ENCODE measurements at places on chromosomes 12 and 14. TPM values are rescaled to one million over a fixed set of nuclear protein-coding genes. Genes with fewer than 3 reads are reported as not detected.

DNA sequence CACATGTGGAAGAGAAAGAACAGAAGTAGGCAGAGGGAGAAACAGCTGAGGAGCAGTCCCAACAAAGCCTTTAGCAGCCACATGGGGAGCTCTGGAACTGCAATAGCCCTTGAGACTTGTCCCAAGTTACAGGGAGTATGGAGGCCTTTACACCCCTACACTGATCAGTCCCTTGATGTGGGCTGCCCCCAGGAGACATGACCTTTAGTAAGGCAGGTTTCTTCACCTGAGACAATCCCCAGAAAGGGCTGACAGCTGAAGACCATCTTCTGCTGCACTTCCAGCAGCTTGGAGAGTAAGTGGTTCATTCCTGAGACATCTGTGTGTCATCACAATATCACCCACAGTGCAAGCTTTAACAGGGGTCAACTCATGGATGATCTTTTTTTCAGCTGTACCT, 8.6 kb upstream of the SNAPC1 start:
- DNase-seq, result no peak

DNA sequence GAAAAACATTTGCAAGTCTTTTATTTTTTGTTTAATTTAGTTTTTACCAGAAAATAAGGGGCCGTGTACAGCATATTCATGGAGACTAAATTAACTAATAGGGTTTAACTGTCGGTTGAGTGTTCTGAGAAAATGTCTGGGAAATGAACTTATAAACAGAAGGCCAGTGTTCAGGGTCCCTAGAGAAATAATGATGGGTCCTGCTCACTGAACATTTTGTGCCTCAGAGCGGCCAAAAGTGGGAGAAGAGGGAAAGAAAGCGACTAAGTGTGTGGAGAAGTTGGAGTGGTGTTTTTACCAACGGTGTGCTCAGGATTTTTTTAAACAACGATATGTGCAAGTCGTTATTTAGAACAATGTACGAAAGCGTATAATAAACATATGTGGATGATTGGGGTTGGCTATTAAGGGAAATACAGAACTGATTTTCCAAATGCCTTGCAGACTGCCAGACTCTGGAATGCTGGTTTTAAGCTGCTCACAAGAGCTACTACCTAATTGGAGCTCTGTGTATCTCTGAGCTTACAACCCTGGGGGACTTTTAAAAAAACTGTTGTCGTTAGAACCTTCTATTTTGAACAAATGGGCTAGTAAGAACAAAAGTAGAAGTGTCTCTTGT, 166.7 kb downstream of the SLC38A4 start:
- peak; percentile 36 for DNase-seq

- DNase-seq, result no peak
These were observed 135.7 kb upstream of the RTL1 start for GRCh38 chr14:101039031-101039754.

DNA sequence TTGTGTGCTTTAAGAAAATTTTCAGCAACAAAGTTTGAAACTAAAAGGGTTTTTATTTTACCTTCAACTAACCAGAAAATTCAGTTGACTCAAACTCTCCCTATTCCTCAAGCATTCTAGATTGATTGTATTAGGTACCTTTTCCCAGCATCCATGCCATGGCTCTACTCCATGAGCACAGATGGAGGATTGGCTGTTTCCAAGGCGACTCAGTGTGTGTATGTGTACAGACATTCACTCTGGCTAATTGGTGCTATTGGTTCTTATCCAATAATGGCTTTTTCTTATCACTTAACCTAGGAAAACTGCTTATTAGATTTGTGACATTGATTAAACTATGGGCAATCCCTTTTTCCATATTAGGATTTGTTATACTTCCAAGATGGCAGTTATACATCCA, 202.6 kb downstream of the ANO6 start:
- no peak for DNase-seq

GRCh38 chr12:31481415-31481814, 109.5 kb downstream of the DENND5B start:
- no peak for DNase-seq

DNA sequence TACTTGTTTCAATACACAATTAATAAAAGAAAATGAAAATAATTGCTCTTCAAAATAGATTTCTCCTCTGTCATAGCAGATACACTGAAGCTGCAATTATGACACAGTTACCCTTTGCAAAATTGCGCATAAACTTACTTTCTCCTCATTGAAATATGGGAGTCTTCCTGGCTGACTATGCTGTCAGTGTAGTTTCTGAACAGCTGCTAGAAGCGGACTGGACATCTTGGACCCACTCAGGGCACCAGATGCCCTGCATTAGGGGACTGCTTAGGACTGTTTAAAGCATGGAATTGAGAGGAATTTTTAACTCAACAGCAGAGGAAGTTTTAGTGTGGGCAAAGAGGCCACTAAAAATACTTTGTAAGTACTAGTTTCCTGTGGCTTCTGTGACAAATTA, 454.9 kb downstream of the ATP23 start:
- no peak for DNase-seq

- DNase-seq, result no peak
These were observed 30.3 kb downstream of the HMGA2 start for GRCh38 chr12:65854629-65855028.

- DNase-seq, result no peak
These were observed 49.8 kb downstream of the PAPLN start for GRCh38 chr14:73287071-73287470.

DNA sequence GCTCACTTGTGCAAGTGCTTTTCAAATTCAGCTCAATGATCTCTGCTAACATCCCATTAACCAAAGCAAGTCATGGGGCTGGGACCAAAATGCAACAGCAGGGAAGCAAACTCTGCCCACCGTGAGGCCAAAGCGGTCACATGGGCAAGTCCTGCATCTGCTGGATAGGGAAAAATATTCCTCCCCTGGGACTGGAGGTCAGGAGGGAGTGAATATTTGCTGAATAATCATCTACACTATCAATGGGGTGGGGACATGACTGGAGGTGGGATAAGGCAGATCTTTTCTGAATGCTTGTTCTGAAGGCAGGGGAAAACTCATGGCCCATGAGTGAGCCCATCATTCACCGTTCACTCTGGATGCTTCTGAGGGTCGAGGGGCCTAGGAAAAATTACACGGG, 45.1 kb upstream of the VRK1 start:
- DNase-seq, result no peak

DNA sequence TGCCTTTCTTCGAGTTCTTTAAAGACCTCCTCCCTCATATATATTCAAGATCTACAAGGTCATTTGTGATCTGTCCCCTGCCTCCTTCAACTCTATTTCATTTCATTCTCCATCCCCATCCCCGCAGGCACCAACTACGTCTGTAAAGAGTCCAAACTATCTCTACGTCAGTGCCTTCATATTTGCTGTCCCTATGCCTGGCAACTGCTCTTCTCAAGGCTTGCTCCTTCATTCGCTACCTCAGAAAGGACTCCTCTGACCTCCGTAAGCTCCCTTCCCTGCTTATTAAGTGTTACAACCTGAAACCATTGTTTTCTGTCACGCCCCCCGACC, 650 bp downstream of the LLPH start:
- peak; percentile 13 for DNase-seq

GRCh38 chr12:92400006-92400405, 254.4 kb upstream of the BTG1 start:
- DNase-seq, result no peak

DNA sequence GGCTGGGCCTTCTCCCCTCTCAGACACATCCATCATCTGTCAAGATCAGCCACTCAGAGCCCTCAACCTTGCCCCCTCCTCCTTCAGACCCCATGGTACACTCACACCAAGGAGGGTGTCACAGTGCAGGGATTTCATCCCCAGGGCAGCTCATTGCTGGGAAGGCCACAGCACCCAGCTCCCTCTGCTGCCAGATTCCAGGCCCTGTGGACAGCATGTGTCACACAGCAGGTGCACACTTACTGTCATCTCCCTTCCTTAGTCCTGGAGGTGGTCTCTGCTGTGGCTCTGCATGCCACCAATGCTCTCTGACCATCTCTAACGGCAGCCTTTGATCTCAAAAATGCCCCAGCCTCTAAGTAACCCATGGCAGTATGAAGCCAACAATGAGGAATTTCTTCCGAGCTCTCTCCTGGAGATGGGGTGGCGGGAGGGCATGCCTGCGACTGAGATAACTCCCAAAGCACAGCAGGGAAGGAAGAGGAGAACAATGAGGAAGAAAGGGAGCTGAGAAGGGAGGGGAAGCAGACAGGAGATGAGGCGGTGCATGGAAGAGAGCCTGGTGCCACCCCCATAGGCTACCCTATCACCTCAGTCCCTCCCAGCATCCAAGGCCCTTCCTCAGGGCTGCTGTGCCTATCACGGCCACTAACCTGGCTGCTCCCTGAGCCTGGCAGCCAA, 101.0 kb downstream of the SINHCAF start:
- DNase-seq, result no peak

DNA sequence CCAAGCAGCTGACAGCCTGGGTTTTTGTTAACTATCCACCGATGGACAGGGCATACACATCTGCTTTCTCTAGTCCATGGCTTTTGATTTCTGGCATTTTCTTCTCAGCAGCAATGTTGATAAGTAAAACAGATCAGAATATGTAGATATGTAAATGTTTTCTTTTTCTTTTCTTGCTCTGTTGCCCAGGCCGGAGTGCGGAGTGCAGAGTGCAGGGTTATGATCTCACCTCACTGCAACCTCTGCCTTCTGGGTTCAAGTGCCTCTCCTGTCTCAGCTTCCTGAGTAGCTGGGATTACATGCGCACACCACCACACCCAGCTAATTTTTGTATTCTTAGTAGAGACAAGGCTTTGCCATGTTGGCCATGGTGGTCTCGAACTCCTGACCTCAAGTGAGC, 27.9 kb downstream of the CLEC9A start:
- DNase-seq, result no peak

DNA sequence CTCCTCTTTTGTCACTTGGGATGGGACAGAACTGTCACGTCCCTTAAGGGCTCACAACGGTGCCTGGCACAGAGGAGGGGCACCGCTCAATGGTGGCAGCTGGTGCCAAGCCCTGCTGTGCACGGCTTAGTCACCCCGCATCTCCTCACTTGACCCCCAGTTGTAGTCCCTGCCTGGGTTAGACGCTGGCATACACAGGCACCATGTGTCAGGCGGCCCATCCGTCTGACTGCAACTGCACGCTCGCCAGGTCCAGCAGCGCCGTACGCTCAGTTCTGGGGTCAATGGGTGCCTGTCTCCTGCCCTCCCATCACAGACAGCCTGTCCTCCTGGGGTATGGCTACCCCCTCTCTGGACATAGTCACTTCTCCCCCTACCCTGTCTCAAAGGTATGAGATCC, 1.6 kb upstream of the PACS2 start:
- DNase-seq, result no peak

DNA sequence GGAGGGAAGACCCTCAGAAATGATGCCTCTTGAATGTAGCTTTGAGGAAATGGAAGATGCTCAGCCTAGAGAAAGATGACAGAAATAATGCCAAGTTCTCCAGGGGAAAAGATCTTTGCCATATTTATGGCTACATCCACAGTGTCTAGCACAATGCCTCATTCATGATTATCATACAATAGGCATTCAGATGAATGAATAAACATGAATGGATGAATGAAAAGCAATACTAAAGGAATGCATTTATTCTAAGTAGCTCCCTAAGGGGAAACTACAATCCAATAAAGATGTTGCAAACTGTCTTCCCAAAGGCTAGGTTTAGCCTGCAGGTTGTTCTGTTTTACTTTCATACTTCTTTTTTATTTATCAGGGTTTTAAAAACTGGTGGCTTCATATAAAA, 12.0 kb downstream of the TMTC1 start:
- DNase-seq, result no peak

- DNase-seq, result no peak
These were observed 16.3 kb downstream of the NDUFA9 start for GRCh38 chr12:4665236-4665635.

GRCh38 chr12:59500915-59501314, 94.9 kb upstream of the SLC16A7 start:
- no peak for DNase-seq

DNA sequence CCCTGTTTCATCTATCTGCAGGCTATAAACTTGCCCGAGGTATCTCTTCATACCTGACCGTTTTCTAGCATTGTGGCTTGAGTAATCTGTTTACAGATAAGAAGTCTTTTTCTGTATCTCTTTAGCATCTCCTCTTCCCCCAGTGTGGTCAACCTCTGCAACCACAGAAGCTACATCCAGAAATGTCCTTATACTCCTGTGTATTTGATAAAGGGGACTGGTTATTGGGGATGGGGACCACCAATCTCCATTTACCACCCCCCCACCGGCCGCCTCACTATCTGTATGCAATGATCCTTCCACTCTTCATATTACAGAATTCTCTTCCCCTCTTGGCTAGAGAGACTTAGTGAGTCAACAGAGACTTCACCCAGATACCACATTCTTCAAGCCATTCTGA, 3.4 kb upstream of the RPAP3 start:
- DNase-seq, result no peak

DNA sequence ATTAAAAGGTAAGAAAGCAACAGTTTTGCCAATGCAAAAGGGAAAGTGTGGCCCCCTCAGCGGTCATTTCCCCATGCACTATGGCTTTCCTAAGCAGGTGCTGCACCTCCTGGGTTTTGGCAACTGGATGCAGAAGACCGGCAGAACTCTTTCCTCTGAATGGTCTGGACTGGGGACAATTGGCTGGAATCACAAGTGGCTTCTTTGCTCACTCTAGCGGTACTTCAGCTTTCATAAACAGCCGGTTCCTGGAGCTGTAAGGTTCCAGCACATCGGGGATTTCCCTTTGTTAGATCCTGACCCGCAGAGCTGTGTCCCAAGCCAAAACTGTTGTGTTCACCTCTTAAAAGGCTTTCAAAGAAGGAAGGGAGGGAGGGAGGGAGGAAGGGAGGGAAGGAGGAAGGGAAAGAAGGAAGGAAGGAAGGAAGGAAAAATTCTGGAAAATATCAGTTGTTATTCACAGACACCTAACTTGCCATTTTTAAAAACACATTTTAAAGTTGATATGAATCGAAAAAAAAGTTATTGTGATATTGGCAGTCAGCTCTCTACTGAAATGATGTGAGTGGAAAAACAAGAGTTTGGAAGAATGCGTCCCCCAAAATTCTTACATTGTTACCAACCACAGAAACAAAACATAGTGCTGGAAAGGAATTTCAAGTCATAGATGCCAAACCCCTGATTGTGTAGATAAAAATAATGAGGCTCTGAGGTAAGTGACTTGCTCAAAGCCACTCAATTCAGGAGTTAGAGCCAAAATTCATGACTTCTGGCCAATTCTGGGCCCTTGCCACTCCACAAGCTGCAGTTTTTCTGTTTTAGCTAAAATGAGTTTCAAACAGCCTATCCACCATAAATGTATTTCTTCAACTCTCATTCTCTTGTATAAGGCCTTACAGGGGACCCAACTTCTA, 220.6 kb upstream of the HMGA2 start:
- peak; percentile 51 for DNase-seq

- no peak for DNase-seq
These were observed 280.0 kb downstream of the SLC6A15 start for GRCh38 chr12:84632556-84632955.

Gene GUCY2C
- not detected for total RNA-seq

Gene KRT83
- not detected for total RNA-seq

Gene SLCO1B1
- total RNA-seq, result not detected

Gene KRT79
- not detected for total RNA-seq

Gene RNF31
- total RNA-seq, result 82.4 TPM

Gene TSPAN11
- 5.3 TPM for total RNA-seq

Gene DBX2
- not detected for total RNA-seq

Gene GPRC5D
- total RNA-seq, result not detected

Gene KLHL33
- 0.25 TPM for total RNA-seq

Gene TMEM233
- total RNA-seq, result 0.80 TPM

Gene PRIMA1
- total RNA-seq, result 0.65 TPM

Gene CAPZA3
- not detected for total RNA-seq
